ENCODE measurements at places on chromosomes 7 and 10.

DNA sequence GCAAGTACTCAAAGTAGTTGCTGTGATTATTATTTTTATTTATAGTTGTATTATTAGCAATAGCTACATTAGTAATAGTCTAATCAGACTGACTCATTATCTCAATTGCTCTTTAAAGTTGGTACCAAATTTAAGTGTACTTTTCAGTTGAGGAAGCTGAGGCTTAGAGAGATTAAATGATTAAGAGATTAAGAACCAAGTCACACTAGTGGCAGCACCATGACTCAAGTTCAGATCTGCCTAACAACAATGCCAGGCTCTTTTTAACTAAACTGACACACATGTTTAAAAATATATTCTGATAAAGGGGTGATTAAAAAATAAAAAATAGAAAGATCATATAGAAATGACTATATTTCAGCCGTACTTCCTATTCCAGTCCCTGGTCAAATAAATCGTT, 42.0 kb downstream of the FZD1 start:
- DNase-seq: no peak

DNA sequence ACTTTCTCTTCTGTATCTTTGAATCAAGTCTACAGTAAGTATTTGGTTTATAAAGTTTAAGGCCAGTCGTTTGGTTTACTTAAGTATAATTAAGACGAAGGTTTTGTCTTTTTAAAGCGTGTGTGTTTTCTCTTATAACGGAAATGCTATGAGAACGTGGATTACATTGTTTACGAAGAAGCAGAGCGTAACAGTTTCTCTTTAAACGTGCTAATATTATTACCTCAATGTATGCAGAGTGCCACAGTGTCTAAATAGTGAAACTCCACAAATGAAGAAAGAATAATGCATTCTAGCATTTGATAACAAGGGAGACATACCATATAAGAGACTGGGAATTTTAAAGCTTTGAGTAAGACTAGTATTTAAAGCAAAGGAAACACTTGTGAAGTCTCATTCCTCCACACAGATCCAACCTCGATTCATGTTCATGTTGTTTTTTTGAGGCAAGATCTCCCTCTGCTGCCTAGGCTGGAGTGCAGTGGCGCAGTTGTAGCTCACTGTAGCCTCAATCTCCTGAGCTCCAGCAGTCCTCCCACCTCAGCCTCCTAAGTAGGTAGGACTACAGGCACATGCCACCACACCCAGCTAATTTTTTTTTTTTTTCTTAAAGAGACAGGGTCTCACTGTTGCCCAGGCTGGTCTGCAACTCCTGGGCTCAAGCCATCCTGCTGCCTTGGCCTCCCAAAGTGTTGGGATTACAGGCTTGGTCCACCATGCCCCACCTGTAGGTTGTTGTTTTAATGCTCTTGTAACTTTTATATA, 75.1 kb downstream of the ANKRD61 start:
- DNase-seq: peak; percentile 25

DNA sequence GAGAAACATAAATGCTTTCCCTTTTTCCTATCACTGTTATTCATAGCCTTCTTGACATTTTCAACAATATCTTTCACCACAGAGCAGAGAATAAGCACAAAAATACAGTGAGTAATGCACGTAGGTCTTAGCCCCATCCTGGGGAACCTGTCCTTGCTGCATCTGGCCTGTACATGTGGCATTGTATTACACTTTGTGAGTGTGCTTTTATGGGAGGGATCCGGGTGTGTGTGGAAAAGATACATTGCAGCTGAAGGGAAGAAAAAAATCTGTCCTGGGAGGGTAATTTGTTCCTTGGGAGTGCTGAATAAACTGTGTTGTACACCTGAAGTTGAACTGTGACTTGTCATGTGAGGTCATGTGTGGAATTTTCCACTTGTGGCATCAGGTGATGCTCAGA, 422.7 kb upstream of the LRGUK start:
- no peak for DNase-seq

DNA sequence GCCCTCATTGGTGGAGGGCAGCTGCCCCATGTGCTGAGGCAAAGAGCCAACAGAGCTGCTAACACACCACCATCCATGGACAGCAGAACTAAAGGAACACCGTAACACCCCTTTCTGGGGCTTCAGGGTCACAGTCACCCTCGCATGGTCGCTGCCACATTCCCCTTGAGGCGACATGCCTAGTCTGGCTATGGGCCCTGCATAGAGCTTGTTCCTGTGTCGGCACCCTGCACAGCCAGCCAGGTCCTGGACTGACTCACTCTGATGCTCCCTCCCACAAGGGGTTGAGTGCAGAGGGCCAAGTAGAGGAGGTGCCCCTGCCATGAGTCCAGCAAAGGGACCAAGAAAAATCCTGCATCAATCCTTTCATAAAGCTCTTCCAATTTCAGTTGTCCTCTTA, 77.8 kb downstream of the GNAT3 start:
- no peak for DNase-seq

GRCh38 chr10:89540420-89540949, 5.1 kb upstream of the SLC16A12 start:
- DNase-seq: no peak

DNA sequence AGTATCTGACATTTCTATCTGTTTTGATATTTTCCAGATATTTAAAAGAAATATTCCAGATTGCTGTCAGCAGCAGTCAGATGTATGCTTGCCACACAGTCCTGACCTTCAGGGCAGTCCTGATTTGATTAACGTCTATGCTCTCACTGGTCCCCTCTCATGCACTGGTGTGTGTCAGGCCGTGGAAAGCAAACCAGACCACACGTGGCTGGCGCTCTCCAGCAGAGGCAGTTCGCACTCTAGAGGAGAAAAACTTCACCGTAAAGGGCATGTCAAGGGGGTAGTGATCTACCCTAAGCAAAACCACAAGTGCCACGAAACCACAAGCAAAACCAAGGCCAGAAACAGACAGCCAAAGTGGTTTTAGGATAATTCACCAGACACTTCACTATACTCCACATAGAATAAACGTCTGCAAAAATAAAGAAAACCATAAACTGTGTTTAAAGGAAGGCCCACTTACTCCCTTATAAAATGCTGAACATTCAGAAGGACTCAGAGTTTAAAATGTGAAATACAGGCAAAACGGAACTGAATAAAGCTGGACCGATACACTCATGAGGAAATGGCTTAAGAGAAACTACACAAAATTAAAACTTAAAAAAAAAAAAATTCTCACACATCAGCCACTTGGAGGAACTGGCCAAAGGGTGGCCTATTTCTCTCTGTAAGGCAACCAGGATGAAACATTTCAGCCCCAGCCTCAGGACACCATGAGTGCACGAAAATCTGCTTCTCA, 26.4 kb downstream of the PARP12 start:
- no peak for DNase-seq

DNA sequence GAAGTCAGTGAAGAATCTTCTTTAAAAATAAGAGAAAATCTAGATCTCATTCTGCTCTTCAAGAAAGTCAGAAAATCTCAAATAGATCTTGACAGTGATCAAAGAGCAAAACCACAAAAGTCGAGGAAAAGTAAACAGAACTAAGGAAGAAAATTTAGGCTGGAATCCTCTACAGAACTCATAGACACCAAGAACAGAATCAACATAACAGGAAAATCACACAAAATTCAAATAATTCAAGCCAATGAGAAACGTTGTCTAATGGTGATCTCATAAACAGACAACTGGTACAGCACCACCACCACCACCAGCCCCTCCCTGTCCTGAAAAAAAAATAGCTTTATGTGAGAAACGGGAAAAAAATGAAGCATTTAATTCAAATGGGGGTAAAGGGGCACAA, 6.9 kb downstream of the ITGB1 start:
- no peak for DNase-seq

DNA sequence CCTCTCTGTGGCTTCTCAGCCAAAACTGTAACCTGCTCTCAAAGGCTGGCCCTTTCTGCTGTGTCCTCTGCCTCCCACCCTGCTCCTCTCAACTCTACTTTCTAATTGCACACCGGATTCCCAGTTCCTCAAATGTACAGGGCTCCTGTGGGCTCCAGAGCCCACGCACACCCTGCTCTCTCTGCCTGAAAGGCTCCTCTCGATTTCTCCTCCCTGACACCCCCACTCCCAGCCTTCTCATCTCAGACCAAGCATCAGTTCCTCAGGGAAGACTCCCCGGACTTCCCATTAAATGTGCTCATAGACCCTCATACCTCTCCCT, 111.7 kb upstream of the STEAP1B start:
- DNase-seq: no peak

GRCh38 chr10:29957907-29958331, 101.5 kb downstream of the JCAD start:
- no peak for DNase-seq

- no peak for DNase-seq
These were observed 740.5 kb downstream of the SORCS1 start for GRCh38 chr10:106424054-106424453.

GRCh38 chr7:102433219-102434038, at the start of gene ORAI2:
TSS of gene ORAI2 (plus strand) at chr7:102433575. CDS start at chr7:102438957, 5,382 bp downstream.
- DNase-seq: peak; percentile 93

- DNase-seq: no peak
These were observed 5.8 kb upstream of the GFRA1 start for GRCh38 chr10:116278846-116279245.

Measured in GM13977 (cell line).